Progenitor cell of endocrine pancreas (in vitro differentiated cells): ENCODE measurements at places on chromosomes 4 and X. TPM values are rescaled to one million over a fixed set of nuclear protein-coding genes. Genes with fewer than 3 reads are reported as not detected.
A peak's percentile ranks its signal among the peaks of the same experiment; 100 is the strongest.

Gene NLGN3
- total RNA-seq = 5.9 and 7.8 TPM in 2 replicates

GRCh38 chr4:185589067-185589836 is 53.9 kb upstream of the PDLIM3 start:
- no peak overlapping the region for H3K27ac ChIP-seq
- H3K36me3 ChIP-seq = peaks cover 14% of the 10 kb centered on the region
- DNase-seq = no peak
- H3K4me1 ChIP-seq = peaks cover 10% of the 10 kb centered on the region
- H3K27me3 ChIP-seq = peaks cover 27% of the 10 kb centered on the region
- no peak overlapping the region for H3K4me3 ChIP-seq

DNA sequence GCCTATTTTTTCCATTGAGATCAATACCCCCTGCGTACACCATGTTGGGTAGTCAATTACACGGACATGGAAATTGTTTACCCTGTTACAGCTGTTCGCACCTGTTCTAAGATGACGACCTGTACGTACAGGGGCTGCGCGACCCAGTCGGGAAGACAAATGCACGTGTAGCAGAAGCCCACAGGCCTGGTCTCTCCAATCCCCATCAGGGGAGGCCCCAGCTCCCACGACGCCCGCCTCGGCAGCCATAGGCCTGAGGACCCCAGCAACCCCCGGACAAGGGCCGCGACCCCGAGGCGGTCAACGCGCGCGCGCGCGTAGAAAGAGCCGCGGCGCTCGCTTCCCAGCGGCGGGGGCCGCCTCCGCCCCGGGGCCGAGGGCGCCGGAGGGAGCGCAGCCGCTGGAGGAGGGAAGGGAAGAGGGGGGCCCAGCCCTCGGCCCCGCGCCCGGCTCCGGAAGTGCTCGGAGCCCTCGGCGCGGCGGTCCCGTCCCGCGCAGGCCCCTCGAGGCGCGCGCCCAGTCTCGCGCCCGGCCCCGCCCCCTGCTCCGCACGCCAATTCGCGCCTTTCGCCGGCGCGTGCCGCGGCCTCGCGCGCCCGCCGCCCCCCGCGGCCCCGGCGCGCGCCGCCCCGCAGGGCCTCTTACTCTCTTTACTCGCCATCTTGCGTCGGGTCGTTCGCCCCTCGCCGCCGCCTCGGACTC is 618 bp downstream of the RBBP7 start:
- no peaks in the 10 kb centered on the region for H3K27me3 ChIP-seq
- peak overlapping the region; percentile 99 for H3K4me3 ChIP-seq
- peaks cover 41% of the 10 kb centered on the region for H3K4me1 ChIP-seq
- peaks cover 7% of the 10 kb centered on the region for H3K36me3 ChIP-seq

Gene OTUD5
- total RNA-seq = 52.5 and 53.3 TPM in 2 replicates

Gene NR3C2
- 2.7 and 3.4 TPM in 2 replicates for total RNA-seq

DNA sequence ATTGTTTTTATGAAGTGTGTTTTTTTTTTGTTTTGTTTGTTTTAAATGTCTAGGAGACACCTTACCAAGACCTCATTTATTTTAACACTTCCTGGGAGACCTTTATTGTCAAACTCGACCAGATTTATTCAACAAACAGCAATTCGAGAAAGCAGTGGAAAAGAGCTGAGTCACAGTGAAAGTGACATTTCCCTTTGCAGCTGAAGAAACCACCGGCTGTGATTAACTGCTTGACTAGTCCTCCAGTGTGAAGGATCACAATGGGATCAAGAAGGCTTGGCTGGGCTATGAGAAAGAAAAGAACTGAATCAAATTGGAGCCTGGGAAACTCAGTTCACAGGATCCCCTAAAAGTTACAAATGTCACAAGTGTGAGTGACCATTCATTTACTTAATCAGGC is 11.9 kb upstream of the ADH7 start:
- H3K27me3 ChIP-seq = no peaks in the 10 kb centered on the region
- H3K36me3 ChIP-seq = peaks cover 6% of the 10 kb centered on the region
- DNase-seq = no peak
- H3K4me1 ChIP-seq = peaks cover 10% of the 10 kb centered on the region

DNA sequence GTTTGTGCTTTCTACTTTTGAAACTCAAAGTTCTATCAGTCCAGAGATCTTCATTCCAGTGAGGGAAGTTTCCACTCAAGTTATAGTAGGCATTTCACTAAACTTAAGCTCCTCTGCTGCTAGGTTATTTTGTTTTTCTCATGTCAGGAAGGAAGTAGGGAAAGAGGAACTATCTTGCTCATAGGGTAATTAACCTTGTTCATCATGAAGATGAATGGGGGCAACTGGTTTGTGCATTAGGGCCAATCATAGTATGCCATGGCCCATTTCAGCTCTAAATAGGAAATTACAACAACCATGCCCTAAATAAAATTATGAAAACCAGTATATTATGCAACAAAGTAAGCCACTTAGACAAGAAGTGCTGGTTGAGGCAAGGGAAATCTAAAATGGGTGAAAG is 804.7 kb upstream of the NDST4 start:
- H3K4me1 ChIP-seq = no peaks in the 10 kb centered on the region
- no peak overlapping the region for H3K27ac ChIP-seq
- no peak overlapping the region for H3K4me3 ChIP-seq
- no peaks in the 10 kb centered on the region for H3K27me3 ChIP-seq

GRCh38 chrX:12887141-12887540 is 19.3 kb upstream of the TLR8 start:
- H3K4me3 ChIP-seq = no peak overlapping the region
- H3K27me3 ChIP-seq = no peaks in the 10 kb centered on the region
- H3K36me3 ChIP-seq = no peaks in the 10 kb centered on the region
- no peak for DNase-seq

DNA sequence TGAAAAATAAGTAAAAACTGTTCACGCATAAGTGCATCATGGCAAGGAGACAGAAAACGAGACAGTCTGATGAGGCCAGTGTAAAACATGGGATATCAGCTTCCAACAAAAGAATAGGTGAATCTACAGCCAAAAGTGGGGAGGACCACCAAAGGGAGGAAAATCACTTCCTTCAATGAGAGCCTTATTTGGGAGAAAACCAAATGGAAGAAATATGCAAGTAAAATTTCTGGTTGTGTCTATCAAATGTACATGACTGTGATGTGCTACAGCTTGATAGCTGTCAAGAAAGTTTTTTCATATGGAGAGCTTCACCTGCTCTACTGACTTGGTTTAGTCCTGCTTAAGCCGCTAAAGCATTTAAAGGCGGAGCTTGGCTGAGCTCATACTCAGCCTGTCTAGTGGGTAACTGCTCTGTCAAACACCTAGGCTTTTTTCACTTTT is 66.2 kb downstream of the MAGEA1 start:
- no peaks in the 10 kb centered on the region for H3K27me3 ChIP-seq
- no peaks in the 10 kb centered on the region for H3K36me3 ChIP-seq
- peak overlapping the region; percentile 78 for H3K27ac ChIP-seq
- H3K4me3 ChIP-seq = peak overlapping the region; percentile 58

- H3K36me3 ChIP-seq = no peaks in the 10 kb centered on the region
- no peaks in the 10 kb centered on the region for H3K27me3 ChIP-seq
- peaks cover 20% of the 10 kb centered on the region for H3K4me1 ChIP-seq
- H3K4me3 ChIP-seq = no peak overlapping the region
- no peak overlapping the region for H3K27ac ChIP-seq
Measured at GRCh38 chr4:47705326-47705981, 132.4 kb downstream of the CORIN start.

Gene TAF7L
- total RNA-seq = 0.13 and 0.26 TPM in 2 replicates

DNA sequence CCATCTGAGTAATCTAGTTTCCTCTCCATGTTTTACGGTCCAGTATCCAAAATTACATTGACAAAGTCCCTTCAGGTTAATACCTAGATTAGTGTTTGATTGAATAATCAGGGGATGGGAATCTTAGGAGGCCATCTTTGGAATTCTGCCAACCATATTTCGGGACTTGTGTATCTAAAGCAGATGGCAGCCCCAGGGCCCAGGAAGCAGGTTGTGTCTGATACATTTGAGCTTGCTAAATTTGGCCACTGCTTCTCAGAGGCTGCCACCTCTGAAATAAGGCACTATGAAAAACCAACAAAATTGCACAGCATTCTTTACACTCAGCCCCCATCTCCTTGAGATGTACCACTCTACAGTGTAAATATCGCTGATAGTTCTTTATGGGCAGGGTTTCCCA is 102.1 kb downstream of the ASB9 start:
- no peak overlapping the region for H3K4me3 ChIP-seq
- H3K4me1 ChIP-seq = no peaks in the 10 kb centered on the region
- DNase-seq = no peak
- H3K27me3 ChIP-seq = no peaks in the 10 kb centered on the region

DNA sequence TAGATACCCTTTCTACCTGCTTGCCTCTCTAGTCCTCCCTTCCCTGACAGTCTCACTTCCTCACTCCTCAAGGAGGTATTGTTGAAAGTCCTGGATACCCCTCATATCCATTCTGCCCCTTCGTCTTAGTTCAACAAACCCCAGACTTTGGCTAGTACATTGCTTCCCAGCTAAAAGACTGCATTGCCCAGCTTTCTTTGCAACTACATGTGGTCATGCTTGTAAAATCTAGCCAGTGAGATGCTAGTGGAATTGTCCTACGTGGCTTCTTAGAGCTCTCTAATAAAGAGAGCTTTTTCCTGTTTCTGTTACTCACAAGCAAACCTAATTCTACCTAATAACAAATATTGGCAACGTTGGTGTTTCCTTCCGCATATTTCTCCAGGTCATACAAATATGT is 237.9 kb upstream of the PSAPL1 start:
- no peak for DNase-seq
- peaks cover 8% of the 10 kb centered on the region for H3K36me3 ChIP-seq
- H3K4me3 ChIP-seq = no peak overlapping the region
- no peaks in the 10 kb centered on the region for H3K27me3 ChIP-seq

GRCh38 chr4:94458682-94459081 is 6.9 kb downstream of the PDLIM5 start:
- no peak for DNase-seq
- H3K27ac ChIP-seq = peak overlapping the region; percentile 49
- no peak overlapping the region for H3K4me3 ChIP-seq
- no peaks in the 10 kb centered on the region for H3K27me3 ChIP-seq
- peaks cover 8% of the 10 kb centered on the region for H3K36me3 ChIP-seq

Gene ZNF275
- 11.9 and 12.2 TPM in 2 replicates for total RNA-seq

- no peaks in the 10 kb centered on the region for H3K27me3 ChIP-seq
- no peak for DNase-seq
- no peak overlapping the region for H3K27ac ChIP-seq
- H3K36me3 ChIP-seq = no peaks in the 10 kb centered on the region
- peaks cover 16% of the 10 kb centered on the region for H3K4me1 ChIP-seq
Measured at GRCh38 chr4:142356801-142357200, 489.3 kb downstream of the INPP4B start.

Gene SLIT2
- 11.6 and 13.1 TPM in 2 replicates for total RNA-seq

DNA sequence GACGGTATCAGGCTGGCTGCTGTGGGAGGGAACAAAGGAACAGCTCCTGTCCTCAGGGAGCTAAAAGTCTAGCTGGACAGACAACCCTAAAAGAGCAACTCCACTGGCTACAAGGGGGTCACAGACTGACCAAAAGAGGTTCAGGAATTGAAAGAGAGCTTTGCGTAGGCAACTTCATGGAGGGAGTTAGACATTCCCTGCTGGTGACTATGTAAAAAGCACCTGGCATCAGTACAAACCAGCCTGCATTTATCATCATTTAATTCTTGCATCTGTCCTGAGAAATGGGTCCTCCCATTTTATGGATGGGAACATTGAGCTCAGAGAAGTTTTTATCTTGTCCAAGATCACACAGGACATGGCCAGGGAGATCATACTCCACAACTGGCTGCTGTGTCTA is 1.4 kb upstream of the LGI2 start:
- H3K36me3 ChIP-seq = peaks cover 2% of the 10 kb centered on the region
- DNase-seq = no peak
- peaks cover 53% of the 10 kb centered on the region for H3K27me3 ChIP-seq
- peaks cover 8% of the 10 kb centered on the region for H3K4me1 ChIP-seq

DNA sequence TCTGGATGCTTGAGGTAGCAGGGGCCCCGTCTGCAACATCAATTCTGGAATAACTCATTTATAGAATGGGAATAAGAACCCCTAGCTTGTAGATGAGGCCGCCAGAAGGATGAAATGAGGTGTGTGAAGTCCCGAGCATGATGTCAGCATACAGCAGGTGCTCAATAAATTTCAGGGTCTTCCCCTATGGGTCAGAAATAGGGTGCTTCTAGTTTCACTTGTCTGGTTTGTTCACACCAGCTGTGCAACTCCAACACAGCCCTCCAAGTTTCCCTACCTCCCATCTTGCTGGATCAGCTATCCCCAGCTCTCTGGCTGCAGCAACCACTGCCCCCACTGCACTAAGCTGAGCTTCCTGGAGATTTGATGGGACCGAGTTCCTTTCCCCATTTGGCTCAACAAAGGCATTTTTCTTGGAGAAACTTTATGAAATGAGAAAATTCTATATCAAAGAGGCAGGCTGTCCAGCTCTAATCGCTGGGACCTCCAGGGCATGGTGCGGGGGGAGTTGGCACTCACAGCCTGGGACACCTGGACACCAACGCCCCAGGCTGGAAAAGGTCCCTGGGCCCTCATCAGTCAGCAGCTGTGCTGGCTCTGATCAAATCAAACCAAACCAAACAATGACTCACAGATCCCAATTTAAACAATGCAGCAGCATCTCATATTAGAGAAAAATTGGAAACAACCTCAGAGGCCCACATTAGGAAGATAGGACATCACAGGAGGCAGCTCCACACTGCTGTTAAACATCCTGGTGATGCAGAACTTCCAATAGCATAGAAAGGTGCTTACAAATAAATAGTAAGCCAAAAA is 13.3 kb downstream of the SLC2A9 start:
- no peaks in the 10 kb centered on the region for H3K27me3 ChIP-seq
- DNase-seq = no peak
- H3K36me3 ChIP-seq = no peaks in the 10 kb centered on the region
- peaks cover 14% of the 10 kb centered on the region for H3K4me1 ChIP-seq
- no peak overlapping the region for H3K27ac ChIP-seq

Gene TCEAL7
- 4.9 and 5.1 TPM in 2 replicates for total RNA-seq

- no peak overlapping the region for H3K4me3 ChIP-seq
- H3K27ac ChIP-seq = no peak overlapping the region
- H3K27me3 ChIP-seq = no peaks in the 10 kb centered on the region
- peaks cover 6% of the 10 kb centered on the region for H3K4me1 ChIP-seq
- no peak for DNase-seq
Measured at GRCh38 chrX:8851231-8851886, 50.2 kb upstream of the FAM9A start.

- H3K4me1 ChIP-seq = no peaks in the 10 kb centered on the region
- peaks cover 2% of the 10 kb centered on the region for H3K36me3 ChIP-seq
- H3K27ac ChIP-seq = peak overlapping the region; percentile 98
- peak overlapping the region; percentile 88 for H3K4me3 ChIP-seq
- H3K27me3 ChIP-seq = no peaks in the 10 kb centered on the region
- DNase-seq = no peak
Measured at GRCh38 chrX:149541521-149542047, 772 bp downstream of the EOLA1 start.

Gene JCHAIN
- not detected in 2 replicates for total RNA-seq
